ENCODE measurements at places on chromosomes 2 and 18. TPM values are rescaled to one million over a fixed set of nuclear protein-coding genes. Genes with fewer than 3 reads are reported as not detected.

GRCh38 chr18:54776282-54776977, 51.8 kb upstream of the RAB27B start:
- no peak for DNase-seq

DNA sequence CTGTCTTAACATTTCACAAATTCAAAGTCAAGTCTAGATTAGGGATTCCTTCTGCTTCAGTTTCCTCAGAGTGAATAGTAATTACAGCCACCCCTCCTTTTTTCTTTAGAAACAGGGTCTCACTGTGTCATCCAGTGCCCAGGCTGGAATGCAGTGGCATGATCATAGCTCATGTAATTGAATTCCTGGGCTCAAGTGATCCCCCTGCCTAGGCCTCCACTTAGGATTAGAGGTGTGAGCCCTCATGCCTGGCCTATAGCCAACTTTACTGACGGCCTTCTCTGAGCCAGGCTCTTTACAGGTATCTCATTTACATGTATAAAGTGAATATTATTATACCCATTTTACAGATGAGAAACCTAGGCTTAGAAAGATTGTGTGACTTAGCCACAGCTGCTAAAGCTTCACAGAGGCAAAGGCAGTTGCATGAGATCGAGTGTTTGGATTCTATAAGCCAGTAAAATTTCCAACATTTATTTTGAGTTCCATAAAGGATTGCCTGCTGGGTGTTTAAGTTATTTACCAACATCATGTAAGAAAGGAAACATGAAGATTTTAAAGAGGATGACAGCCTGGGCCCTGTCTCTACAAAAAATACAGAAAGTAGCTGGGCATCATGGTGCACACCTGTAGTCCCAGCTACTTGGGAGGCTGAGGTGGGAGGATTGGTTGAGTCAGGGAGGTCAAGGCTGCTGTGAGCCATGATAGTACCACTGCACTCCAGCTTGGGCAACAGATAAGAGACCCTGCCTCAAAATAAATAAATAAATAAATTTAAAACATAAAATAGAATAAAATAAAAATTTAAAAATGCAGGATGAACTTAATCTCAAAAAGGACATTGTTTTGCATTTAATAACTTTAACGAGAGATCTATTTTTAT, 1.8 kb downstream of the ENOSF1 start:
- DNase-seq = no peak

- no peak for DNase-seq
Observed at GRCh38 chr2:160293391-160294091, 93.5 kb upstream of the ITGB6 start.

REEP1 gene
- polyA plus RNA-seq = 3.5 TPM

DNA sequence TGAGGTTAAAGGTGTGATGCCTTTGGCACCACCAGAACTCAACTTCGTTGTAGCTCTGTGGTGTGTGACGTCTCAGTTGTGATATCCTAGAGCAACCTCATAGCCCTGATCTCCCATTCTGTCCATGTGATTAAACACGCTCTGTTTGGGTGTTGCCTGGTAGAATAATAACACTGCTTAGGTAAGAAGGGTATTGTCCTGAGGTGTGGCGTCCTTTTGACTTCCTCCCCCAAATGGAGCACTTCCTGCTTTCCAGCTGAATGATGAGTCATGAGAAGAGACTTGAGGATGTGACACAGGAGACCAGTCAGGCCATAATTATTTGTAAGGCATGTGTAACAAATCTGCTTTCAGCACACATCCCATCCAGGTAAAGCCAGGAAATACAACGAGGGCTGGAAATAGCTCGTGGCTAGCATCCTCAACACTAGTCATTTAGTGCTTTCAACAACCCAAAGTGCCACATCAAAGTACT, 100.7 kb downstream of the RAPGEF4 start:
- no peak for DNase-seq

SKOR2 gene
- polyA plus RNA-seq = not detected

UGT1A10 gene
- polyA plus RNA-seq = not detected

IL1R1 gene
- polyA plus RNA-seq = 31.9 TPM

FTCDNL1 gene
- polyA plus RNA-seq = 1.2 TPM

DNA sequence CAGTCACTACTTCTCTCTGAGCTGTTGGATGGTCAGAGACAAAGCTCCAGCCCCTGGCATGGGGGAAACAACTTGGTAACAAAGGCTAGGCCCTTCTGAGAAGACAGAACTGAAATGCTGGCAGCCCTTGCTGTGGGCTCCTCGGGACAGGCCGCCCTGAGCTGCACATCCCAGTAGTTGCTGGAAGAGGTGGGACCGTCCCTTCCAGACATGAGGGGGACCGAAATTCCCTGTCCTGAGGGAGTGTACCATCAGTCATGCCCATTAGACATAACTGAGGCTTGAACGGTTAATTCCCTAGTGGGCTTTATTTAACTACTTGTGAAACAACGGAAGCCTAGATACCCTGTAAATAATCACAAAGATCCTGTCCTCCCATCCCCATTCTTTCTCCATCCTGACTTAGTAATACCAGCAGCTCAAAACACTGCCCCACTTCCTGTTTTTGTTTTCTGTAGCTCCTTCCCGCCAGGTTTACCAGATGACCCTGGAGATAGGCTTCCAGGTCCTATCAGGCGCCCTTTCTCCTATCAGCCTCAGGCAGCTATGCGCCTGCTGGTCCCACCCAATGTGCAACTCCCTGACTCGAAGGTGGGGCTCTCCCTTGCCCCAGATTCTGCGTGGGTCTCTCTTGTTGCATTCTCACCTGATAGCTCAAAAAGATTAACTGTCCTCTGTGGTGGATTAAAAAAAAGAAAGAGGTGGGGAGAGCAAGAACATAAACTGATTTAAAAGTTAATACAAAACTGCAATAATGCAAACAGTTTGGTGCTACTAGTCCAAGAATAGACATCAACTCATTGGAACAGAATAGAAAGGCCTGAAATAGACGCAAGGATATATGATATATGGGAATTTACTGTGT, 37.0 kb upstream of the NT5DC4 start:
- DNase-seq = no peak

GRCh38 chr18:13582178-13582670, 144.1 kb downstream of the FAM210A start:
- DNase-seq = no peak

GNLY gene
- polyA plus RNA-seq = 0.27 TPM

AOX1 gene
- 2.6 TPM for polyA plus RNA-seq

GRCh38 chr2:203914546-203915182, 21.9 kb upstream of the ICOS start:
- DNase-seq = no peak

FAM124B gene
- polyA plus RNA-seq = 2.6 TPM

GLI2 gene
- polyA plus RNA-seq = 10.8 TPM

- DNase-seq = no peak
Observed at GRCh38 chr2:31979956-31980355, 30.9 kb downstream of the MEMO1 start.

CDCA7 gene
- 46.8 TPM for polyA plus RNA-seq

DNA sequence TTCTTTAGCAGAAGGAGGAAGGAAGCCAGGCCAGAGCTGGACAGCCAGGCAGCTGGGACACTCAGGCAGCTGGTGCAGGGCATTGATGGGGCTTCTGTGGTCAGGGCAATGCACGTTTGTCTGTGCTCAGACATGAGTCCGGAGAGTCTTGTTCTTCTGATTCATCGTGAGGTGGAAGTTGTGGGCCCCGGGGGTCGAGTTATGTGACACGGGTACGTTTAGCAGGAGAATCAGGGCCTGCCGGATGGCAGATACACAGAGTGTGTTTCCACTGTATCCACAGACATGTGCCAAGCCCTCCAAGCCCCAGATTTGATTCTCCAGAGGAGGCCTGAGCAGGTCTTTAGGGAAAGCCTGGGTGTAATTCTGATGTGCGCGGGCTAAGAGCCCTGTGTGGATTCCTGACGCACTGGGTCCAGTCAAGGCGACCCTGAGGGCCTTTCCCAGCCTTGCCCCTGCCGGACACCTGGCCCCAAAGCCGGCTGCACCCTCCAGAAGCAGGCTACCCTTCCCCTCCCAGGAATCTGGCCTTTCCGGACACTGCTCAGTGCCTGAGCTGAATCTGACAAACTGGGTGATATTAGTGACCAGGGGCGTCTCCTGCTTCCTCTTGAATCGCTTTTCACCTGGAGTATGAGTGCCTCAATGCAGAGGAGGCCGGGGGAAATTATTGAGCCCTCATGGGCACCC, 10.1 kb downstream of the ARHGEF4 start:
- DNase-seq = no peak

- DNase-seq = no peak
Observed at GRCh38 chr18:46621871-46622270, 35.1 kb downstream of the LOXHD1 start.

DNA sequence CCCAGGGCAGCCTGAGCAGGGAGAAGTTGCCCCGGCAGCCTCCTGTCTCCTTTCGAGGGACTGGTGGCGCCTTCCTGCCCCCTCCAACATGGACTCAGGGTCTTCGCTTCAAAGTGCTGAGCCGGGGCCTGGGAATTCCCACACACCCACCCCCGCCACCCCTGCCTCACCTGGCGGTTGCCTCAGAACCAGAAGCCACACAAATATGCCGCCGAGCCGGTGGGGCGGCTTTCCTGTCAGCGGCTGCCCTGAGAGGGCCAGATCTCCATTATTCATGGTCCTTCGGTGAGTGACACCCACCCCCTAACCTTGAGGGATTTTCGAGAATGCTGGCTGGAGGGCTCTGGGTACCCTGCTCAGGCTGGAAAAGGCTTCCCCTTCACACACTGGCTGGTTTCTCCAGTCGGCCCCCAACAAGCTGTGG, 71.7 kb downstream of the SMAD7 start:
- DNase-seq = peak; percentile 66

REG3G gene
- polyA plus RNA-seq = not detected

BCL2L11 gene
- 17.8 TPM for polyA plus RNA-seq

DNA sequence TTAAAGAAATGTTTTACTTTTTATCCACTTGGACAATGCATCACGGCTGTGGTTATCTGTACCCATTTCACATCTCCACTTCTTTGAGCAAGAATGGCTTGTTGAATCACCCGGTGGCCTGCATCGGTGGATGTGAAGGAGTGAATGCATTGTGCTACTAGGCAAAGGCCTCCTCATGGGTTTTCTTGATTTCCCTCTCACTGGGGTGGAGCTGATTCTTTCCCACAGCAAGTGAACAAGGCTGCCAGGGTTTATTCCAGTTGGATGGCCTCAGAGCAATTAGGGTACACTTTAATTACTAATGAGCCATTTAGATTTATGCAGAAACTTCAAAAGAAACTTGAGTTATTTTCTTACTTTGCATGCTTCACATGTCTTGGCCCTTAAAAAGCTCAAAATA, 387.1 kb downstream of the RND3 start:
- no peak for DNase-seq

ADGRF3 gene
- 2.5 TPM for polyA plus RNA-seq

GRCh38 chr2:170310876-170311502, 133.0 kb downstream of the MYO3B start:
- no peak for DNase-seq

DNA sequence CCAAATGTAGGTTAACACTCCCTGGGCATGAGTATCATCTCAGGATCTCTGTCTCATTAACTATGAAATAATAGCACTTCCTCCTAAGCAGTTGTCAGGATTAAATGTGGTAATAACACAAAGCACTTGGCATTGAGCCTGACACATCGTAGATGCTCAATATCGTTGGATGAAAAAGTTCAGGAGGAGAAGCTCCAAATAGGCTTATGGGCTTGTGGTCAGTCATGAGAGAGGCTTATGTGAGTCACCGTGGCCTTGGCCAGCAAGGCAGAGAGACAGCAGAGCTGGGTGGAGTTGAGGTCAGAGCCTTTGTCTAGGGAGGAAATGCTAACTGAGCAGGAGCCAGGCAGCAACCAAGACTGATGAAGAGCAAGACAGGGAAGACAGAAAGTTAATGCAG, 68.3 kb upstream of the PPM1B start:
- DNase-seq = no peak

DNA sequence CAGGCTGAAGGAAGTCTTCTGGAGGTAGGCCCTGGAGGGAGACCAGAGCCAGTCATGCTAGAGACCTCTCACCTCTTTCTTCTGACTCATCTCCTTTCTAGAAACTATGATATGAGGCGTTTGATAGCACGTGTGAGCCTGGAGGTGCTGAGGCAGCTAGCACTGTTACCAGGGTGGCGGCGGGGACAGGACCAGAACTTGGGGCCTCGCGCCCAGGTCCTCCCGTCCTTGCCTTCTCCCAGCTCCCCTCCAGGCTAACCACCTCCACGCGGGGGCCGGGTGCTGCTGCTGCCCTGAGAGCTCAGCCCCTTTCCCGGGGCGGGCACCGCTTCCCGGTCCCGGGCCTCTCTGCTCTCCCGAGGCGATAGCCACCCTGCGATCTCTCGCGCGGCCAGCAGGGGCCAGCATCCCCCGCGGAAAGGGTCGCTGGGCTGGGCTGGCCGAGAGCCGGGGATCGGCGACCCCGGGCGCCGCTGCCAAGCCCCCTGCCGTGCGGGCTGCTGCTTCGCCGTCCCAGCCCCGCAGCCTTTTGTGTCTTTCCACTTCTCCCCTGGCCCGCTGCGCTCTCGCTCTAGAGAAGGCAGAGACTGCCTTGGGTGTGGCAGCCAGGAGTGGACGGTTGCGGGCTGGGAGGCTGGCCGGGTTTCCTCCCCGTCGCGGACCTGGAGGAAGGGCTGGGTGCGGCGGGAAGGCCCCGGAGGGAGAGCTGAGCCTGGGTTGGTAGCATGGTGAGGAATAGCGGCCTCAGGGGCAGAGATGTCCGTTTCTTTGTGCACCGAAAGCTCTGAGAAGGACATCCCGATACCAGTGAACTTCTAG, 49.1 kb downstream of the TMEM17 start:
- peak; percentile 66 for DNase-seq

DGKD gene
- 32.8 TPM for polyA plus RNA-seq

STON1 gene
- polyA plus RNA-seq = 39.3 TPM

DNA sequence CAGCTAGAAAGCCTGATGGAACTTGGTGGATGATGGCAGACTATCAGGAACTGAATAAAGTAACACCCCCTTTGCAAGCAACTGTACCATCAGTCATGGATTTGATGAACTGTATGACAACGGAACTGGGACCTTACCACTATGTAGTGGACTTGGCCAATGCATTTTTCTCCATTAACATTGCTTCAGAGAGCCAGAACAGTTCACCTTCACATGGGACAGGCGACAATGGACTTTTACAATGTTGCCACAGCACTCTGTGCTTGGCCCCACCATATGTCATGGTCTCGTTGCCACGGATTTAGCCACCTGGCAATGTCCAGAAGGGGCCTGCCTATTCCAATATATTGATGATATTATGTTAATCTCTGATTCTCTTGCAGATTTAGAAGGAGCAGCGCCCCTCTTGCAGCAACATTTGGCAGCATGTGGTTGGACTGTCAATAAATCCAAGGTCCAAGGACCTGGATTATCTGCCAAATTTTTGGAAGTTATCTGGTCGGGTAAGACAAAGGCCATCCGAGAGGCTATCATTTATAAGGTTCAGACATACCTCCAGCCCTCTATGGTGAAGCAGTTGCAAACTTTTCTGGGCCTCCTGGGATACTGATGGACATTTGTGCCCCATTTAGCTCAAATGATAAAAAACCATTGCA, 52.2 kb upstream of the ZC3H15 start:
- DNase-seq = no peak

- no peak for DNase-seq
Observed at GRCh38 chr2:211181626-211182025, 625.2 kb downstream of the CPS1 start.
